ENCODE measurements at places on chromosomes 5 and 9.

DNA sequence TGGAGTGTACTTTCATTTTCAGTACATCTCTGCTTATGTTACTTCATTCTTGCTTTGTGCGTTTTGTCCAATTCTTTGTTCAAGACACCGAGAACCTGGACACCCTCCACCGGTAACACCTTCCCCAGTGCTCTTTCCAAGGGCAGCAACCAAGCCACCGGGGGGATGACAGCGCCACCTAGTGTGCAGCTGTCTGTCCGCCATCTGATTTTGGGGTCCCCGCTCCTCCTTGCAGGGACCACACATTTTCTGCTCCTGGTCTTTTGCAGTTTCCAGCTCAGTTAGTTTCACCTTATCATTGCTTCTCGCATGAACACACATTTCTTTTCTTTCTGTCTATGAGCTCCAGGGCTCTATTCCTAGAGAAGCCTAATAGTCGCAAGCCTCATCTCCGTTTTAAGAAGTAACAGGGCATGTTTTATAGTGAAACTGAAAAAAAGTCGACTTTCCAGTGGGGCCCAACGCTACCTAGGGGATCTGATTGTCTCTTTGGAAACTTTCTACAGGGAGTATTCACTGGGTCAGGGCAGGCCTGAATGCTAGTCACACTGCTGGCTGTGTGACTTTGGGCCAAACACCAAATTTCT lies 152.1 kb downstream of the FSTL4 start:
- DNase-seq, result peak; percentile 16

DNA sequence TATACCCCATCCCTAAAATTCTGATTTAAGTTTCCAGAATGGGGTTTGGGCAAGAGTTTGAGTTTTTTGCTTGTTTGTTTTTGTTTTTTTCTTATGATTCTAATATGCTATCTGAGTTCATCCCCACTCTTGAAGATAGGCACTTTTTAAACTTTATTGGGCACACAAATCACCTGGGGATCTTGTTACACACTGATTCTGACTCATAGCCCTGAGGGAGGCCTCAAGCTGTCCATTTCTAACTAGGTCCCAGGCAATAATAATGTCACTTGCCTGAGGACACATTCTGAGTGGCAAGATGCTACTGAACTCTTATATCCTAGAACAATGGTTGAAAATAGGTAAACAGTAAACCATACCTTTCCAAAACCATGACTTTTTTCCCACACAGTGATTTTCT lies 22.8 kb upstream of the ABLIM3 start:
- no peak for DNase-seq

- no peak for DNase-seq
These were observed 355.9 kb downstream of the PRELID2 start for GRCh38 chr5:145479271-145479670.

- peak; percentile 86 for DNase-seq
These were observed 33.6 kb upstream of the GLIPR2 start for GRCh38 chr9:36102742-36103495.

DNA sequence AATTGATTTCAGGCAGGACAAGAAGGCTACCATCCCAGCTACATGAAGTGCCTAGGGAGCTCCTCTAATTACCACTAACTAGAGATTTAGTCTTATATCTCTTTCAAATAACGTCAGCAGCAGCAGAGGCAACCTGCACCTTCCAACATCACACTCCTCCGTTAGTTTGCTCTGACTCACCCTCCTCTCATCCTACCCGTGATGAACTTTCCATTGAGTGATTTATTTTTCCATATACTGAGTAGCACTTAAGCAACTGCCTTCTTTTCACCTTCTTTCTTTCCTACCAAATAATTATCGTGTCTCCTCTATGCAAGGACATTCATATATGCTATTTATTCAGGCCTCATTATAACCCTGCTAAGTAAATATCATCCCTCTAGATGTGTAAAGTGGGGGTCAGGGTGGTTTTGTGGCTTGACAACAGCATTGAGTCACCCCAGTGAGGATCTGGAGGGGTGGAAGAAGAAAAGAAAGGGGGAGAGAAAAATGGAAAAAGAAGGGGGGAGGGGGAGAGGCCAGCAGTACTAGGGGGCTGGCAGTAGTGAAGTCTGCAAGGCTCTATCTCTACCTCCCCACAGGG lies 64.6 kb upstream of the CAST start:
- DNase-seq, result no peak

DNA sequence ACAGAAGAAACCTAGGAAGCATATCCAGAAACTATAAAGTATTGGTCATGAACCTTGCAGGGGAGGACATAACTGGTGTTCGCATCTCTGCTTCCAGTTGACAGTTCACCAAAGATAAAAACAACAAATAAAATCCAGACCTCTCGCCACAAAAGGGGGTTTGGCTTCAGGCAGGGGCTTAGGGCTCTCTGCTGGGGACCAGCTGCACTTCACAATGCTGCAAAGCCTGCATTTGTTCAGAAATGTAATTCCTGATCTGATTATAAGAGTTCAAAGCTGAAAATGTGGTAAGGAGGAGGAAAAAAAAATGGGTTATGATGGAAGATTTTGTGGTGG lies 79.0 kb downstream of the PDE4D start:
- no peak for DNase-seq

GRCh38 chr9:136516191-136516654 lies 29.6 kb downstream of the NOTCH1 start:
- no peak for DNase-seq

- no peak for DNase-seq
These were observed 181.8 kb downstream of the ASTN2 start for GRCh38 chr9:117233016-117233415.

DNA sequence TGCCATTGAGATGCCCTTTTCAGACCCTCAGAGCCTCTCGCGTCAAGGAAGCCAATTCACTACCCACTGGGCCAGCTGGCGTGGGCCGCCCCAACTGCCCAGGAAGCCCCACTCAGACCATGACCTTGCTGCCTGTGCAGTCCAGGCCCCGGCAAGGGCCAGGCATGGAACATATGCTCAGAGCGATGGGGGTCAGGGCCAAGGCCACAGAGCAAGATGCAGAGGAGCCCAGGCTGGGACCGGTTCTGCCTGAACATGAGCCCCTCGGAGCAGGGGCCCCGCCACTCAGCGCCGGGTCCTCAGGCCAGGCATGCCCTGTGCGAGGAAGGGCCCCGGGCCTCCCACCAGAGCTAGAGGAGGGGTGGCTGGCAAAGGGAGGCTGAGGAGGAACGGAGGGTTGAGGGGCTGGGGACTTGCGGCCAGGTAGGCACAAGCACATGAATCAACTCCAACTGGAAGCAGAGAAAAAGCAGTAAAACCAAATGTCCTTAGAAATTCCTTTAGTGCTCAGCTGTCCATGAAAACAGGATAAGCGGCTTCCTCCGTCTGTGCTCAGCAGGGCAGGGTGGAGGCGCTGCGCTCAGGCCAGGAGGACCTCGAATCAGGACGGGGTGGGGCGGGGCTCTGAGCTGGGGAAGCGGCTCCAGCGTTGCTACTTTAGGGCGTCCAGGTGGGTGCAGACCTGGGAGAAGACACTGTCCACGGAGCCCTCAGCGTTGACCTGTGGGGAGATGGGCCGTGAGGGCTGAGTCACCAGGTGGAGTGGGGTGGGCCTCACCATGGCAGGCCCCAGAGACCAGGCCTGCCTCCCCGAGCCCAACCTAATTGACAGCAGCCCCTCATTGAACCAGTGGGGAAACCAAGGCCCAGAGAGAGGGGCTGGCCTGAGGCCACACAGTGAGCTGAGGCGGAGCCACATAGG lies 9.9 kb downstream of the AK1 start:
- no peak for DNase-seq

DNA sequence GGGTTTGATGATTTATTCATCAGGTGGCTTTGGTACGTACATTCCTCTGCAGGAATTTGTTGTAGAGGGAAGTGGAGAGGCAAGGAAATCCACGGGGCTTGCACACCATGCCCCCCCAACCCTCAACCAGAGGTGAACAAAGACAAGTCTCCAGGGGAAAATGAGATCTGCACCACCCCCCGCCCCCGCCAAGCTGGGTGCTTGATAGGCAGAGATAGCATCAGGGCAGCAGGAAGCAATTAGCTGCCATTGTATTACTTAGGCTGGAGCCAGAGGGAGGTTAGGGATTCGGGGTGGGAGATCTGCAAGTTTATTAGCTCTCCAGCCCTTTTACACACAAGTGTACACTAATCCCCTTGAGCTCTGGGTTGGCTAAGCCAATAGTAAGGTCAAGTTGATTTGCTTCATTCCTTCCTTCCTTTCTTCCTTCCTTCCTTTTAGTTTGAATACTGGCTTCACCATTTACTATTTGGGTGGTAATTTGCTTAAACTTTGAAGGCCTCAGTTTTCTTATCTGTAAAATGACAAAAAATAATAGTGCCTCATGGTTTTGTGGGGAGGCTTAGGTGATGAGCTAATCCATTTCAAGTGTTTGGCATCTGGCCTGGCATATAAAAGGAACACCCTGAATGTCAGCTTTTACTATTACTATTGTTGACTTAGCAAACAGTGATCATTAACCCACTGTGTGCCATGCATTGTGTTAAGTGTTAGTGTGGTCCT lies 34.1 kb downstream of the SPRY4 start:
- no peak for DNase-seq

GRCh38 chr5:143057580-143057999 lies 287.4 kb downstream of the ARHGAP26 start:
- no peak for DNase-seq

DNA sequence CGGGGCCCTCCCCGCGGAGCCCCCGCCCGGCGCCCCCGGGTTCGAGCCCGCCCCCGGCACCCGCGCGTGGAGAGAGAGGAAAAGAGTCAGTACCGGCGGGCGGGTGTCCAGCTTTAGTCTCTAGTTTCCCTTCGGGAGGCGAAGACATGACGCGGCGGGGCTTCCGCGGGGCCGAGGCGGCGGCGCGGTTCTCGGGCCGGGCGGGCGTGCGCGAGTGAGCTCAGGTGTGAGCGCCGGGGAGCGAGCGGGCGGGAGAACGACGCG lies 181 bp downstream of the DAP start:
- peak; percentile 82 for DNase-seq
